Tongue (tissue), 3 donors: ENCODE measurements at places on chromosomes 5 and 9. TPM values are rescaled to one million over a fixed set of nuclear protein-coding genes. Genes with fewer than 3 reads are reported as not detected.
A peak's percentile ranks its signal among the peaks of the same experiment; 100 is the strongest.

The SPAG8 gene
- total RNA-seq, result 3.7 TPM

DNA sequence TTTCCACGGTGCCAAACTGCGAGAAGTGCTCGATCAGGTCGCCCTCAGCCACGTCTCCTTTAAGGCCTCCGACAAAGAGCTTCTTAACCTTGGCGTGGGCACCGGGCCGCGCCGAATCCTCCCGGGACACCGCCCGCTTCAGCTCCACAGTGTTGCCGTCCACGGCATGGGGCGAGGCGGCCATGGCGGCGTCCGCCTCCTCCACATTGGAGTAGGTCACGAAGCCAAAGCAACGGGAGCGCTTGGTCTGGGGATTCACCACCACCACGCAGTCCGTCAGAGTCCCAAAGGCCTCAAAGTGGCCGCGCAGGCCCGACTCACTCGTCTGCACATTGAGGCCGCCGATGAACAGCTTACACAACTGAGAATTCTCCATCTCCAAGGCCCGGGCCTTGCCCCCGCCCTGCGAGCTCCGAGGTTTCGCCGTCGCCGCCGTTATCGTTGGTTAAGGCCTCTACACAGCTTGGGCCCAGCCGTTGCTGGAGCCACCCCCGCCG lies 424 bp downstream of the HNRNPA0 start:
- no peak for DNase-seq

GRCh38 chr5:32683125-32683524 lies 28.0 kb upstream of the NPR3 start:
- DNase-seq, result no peak

The ENTPD2 gene
- 7.3 TPM for total RNA-seq

DNA sequence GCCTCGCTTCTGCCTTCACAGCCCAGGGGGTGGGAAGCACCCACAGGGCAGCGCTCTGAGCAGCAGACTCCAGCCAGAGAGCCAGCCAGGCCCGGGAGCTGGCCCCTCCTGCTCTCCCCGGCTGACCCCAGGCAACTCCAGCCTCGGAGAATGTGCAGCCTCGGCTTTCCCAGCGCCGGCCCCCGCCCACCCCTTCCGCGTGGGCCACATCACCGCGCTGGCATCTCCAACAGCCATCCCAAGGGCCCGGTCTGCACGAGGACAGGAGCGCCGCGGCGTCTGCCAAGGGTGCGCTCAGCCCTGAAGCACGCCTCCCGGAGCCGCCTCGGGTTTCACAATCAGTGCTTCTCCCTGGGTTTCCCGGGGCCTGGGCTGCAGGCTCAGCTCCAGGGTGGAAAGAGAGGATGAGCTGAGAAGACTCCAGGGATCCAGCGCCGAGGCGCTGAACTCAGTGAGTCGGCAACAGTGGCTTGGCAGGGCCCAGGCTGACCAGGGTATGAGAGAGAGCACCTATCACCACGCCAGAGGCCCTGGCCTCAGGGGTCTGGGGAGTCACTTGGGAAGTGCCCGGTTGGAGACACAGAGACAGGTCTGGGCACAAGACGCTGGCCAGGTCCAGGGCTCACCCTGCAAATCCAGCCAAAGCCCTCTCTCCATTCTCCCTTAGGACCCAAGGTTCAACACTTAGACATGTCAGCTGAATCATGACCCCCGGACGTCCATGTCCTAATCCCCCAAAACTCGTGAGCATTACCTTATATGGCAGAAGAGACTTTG lies 79.6 kb downstream of the ADAMTS2 start:
- peak; percentile 93 for DNase-seq

The BTNL3 gene
- not detected for total RNA-seq

The TLX3 gene
- not detected for total RNA-seq

DNA sequence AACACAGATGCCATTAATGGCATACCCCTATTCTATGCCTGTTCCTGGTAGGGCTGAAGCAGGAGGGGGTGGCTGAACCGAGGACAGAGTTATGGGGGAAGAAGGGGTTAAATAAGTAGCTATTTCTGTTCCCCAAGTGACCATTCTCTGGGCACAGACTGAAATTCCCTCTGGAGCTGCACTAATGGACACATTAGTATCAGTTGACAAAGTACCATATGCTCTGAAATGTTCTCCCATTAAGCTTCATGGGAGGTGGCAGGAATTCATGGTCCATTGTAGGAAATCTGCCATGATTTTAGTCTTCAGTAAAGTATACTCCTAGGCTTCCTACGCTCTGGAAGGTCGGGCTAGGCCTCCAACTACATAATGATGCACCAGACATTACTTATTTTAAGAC lies 10.5 kb upstream of the FRMPD1 start:
- DNase-seq, result no peak

The CTSV gene
- 2.9 TPM for total RNA-seq

GRCh38 chr5:66994790-66995189 lies 201.8 kb downstream of the CD180 start:
- DNase-seq, result no peak

The C5orf52 gene
- total RNA-seq, result not detected
